Stimulated activated CD8-positive, alpha-beta memory T cell treated with anti-CD3 and anti-CD28 coated beads, Interleukin-4, amount 100 ng/mL, for 1 hour (primary cell): ENCODE measurements at places on chromosomes 5 and 9.

DNA sequence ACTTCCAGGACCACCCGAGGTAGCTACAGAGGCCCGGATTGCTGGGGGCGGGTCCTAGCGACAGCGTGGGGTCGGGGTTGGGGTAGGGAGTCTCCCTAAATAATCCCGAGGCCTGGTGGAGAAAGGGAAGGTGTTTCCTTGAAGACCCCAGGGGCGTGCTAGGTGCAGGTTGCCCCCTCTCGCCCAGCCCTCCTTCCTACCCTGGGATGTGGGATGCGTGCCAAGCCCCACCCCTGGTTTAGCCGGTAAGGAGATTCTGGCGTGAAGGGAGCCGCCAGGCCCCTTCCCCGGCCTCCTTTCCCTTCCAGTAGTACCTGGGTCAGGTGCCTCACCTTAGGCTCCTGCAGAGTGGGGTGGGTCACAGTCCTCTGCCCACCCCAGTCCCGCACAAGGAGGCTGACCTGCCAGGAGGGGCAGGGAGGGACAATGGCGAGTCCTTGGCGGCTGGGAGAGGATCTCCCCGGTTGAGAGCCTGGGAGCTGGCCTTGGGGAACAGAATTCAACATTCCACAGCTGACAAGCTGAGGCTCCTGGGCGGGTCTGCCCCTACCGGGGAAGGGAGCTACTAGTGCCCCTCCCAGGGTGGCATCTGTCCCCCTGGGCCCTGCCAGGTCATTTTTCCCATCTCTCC lies 674 bp downstream of the TSPAN17 start:
- no peak for DNase-seq

DNA sequence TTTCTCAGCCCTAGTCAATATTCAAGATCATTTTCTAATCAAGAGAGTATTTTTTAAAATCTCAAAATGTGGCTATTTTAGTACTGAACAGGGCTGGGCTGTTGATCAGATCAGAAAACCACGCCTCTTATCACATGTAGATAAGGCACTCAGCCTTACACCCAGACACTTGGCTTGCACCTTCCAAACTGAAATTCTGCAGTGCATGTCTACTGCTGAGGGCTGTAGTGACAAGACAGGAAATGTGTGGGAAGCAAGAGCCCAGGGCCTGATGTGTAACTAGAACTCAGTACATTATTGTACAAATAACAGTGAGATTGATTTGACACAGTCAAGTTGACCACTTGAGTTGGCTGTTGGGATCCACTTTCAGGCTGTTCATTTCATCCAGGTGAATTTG lies 48.6 kb downstream of the UBE2QL1 start:
- DNase-seq = no peak

- no peak for DNase-seq
Observed at GRCh38 chr9:4062966-4063365, 236.9 kb downstream of the GLIS3 start.

DNA sequence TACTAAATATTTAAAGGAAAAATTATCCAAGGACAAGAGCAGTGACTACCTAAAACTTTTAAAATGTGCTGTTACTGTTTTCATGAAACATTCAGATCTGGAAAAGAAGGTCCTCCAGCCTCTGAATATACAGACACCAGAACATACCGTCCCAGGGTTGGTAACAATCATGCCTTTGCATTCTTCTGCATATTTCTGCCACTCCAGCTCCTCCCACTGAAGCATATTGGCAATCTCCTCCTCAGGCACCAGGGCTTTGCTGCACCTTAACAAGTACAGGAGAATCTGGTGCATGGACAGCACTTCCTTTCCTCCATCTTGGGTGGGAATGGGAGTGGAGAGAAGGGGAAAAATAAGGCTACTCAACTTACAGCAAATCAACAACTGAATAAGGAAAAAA lies 60.0 kb downstream of the DROSHA start:
- no peak for DNase-seq

- no peak for DNase-seq
Observed at GRCh38 chr9:116420993-116421538, 266.0 kb upstream of the TRIM32 start.

- DNase-seq = no peak
Observed at GRCh38 chr9:99947395-99947794, 40.9 kb downstream of the STX17 start.

DNA sequence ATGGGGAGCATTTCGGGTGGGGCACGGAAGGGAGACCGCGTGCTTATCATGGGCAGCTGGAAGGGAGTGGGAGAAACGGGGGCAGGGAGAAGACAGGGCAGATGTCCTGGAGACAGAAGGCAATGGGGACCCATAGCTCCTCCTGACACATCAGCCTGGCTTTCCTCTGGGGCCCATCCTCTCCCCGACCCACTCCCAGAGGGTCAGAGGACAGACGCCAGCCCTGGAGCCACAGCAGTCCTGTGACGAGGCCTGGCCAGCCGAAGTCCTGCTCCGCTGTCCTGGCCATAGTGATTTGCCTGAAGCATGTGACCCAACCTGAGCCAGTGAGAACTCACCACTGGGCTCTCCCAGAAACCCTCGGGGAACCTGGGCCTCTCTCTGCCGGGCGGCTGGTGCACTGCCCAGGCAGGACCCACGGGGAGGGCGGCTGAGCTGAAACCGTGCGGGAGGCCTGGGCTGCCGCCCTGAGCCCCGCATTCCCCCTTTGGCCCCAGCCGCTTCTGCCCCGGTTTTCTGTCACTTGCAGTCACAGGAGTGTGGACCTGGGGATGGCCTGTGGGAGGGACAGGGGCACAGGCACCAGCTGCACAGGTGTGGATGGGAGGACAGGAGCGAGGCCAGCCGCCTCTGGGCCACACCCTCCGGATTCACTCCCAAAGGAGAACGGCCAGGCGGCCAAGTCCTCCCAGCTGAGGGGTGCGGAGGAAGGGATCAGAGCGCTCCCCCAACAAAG lies 19.8 kb downstream of the ADAMTS2 start:
- DNase-seq = no peak

DNA sequence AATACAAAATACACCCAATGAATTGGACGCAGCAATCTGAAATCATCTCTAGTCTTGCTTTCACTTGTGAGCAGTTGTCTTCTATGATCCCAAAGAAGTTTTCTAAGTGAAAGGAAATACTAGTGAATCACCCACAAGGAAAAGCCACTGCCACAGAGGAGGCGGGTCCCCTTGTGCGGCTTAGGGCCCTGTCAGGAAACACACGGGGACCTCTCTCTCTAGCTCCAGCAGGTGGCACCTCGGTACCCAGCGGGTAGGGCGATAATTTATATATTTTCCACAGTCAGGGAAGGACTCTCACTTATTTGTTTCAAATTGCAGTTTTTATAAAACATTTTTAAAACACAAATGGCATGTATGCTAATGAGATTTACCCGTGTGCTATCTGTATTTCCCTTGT lies 417.1 kb downstream of the KDM4C start:
- no peak for DNase-seq

GRCh38 chr5:160960592-160960991 lies 108.6 kb upstream of the ATP10B start:
- no peak for DNase-seq

- DNase-seq = no peak
Observed at GRCh38 chr5:10990634-10991033, 229.6 kb upstream of the DAP start.

DNA sequence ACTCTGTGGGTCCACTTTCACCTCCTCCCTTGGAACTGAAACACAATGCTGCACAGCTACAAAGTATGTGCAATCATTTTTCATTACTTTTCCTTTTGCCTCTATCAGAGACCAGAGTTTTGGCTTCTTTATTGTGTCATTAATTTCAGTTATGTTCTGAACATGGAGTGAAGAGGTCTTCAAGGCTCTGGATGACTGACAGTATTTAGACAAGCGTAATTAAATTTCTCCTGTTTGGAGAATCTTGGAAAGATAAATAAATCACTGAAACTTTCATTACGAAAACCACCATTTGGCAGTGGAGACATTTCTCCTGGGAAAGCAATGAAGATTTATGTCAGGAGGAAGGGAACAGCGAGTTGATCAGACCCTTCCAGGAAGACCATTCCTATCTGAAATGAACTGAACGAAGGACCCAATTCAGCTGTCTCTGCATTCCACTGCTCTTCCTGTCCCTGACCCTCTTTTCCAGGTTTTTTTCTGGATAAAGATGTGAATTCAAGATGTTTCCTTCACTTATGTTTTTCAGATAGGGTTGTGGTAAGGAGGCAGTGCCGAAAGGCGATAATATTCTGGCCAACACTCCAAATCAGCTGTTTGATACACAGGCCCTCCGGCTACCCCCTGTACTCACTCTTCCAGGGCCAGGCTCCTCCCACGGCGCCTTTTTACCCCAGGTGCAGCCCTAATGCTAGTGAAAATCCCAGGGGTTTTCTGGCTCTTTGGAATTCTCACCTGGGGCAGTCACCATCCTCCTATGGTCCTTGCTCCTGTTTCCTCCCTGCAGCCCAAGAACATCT lies 77.2 kb upstream of the OSMR start:
- DNase-seq = no peak

GRCh38 chr5:95519151-95519550 lies 35.6 kb downstream of the SKIC3 start:
- DNase-seq = no peak

GRCh38 chr5:52989781-52990527 lies 802 bp downstream of the ITGA2 start:
- DNase-seq = no peak

- no peak for DNase-seq
Observed at GRCh38 chr5:149549461-149550267, 1.6 kb downstream of the CSNK1A1 start.
